ENCODE measurements at places on chromosomes 11 and 22.

- no peak for DNase-seq
Observed at GRCh38 chr22:27552176-27552575, 249.4 kb downstream of the MN1 start.

DNA sequence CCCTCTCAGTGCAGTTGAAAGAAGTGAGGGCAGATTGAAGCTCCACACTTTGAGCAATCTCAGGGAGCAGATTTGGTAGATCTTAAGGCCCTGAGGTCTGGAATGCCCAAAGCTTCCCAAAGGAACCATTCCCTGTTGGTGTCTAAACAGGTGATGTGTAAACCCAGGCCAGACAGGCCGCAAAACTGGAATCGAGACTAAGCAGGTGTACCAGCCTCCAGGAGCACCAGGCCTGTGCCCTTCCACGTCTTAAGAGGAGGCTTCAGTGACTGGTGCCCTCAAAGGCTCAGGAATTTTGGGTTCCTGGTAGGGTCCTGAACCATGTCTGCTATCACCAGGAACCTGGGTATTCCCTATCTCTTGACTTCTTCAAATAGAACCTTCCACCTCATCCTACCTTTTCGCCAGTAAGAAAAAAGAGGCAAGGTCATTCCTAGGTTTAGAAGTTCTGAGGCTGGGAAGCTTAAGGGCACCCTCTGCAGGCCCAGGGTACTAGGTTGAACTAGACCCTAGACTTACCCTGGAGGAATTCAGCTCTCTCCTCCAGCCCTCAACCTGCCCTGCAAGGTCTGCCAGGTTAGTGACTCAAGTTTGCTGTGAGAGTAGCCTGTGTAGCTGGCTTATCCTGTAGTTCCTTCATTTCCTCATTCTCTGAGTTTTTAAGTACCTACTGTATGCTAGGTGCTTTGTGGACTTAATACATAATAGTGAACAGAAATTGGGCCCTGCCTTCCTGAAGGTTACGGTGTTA, 100.0 kb upstream of the NNMT start:
- peak; percentile 27 for DNase-seq

DNA sequence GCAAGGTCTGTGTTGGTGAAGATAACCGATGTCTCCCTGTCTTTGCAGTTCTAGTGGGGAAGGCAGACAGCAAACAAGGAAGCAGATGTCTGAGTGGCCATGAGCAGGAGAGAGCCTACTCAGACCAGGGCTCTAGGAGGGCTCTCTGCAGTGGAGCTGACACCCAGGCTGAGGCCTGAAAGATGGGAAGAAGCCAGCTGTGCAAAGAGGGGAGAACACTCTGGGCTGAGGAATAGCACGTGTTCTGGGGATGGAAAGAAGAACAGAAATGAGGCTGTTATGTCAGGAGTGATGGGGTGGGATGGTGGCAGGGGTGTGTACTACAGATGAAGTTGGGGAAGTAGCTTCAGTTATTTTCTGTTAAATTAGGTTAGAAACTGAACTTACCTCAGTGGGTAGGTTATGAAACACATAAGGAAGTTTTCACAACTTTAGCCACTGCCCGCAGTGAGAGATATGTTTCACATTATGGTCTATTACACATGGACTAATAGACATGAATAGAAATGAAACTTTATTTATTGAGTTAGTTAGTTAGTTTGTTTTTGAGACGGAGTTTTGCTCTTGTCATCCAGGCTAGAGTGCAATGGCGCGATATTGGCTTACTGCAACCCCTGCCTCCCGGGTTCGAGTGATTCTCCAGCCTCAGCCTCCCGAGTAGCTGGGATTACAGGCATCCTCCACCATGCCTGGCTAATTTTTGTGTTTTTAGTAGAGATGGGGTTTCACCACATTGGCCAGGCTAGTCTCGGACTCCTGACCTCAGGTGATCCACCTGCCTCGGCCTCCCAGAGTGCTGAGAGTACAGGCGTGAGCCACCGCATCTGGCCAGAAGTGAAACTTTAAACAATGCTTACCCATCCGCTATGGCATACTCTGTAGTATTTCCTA, 7.8 kb downstream of the DCPS start:
- DNase-seq = no peak

GRCh38 chr22:36160499-36160942, at the start of gene APOL3:
APOL3 (minus strand) TSS chr22:36160755; CDS start chr22:36149055, 11,700 bp downstream.
- no peak for DNase-seq

DNA sequence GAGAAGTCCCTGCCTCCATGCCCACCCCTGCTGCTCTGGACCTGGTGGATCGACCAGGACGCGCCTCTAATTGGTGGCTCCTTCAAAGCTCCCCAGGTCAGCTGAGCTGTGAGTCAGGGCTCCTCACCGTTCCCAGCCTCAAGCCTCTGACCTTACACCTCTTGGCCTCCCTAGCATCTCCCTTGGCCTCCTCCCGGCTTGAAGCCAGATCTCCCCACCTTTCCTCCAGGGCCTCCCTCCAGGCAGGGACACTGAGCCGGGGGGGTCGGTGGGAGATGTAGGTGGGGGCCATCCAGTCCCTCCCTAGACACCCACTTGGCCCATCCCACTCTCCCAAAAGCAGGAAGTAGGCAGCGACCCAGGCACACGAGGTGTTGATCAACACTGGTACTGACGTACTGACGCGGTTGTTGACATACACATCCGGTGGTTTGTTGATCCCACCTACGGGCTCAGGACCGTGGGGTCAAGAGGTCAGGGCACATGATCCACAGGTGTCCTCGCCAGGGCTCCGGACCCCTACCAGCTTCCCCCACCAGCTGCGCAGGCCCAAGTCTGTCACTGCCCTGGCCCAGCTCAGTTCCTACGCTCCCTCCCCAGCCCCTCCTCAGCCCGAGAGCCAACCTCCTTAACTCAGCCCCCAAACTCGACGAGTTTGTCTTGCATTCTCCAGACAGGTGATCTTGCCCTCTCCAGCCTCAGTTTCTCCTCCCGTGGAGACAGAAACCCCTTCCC, 802 bp downstream of the ATG2A start:
- DNase-seq = peak; percentile 20

- DNase-seq = no peak
Observed at GRCh38 chr11:41040474-41040873, 419.0 kb downstream of the LRRC4C start.

DNA sequence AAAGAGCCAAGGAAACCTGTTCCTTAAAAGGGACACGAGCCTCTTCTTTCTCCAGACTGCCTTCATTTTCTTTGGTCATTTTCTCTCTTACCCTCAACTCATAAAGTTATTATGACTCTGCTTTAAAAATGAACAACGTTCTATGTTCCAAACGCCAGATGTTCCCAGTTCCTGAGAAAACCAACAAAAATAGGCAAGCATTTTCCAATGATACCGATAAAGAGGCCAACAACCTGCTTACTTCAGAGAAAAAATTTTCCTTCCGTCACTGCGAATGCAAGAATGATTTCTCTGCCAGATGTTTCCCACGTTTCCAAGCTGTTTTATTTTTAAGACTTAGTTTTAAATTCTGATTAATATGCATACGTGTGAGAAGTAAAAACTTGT, 315 bp upstream of the TRPC6 start:
- no peak for DNase-seq

GRCh38 chr22:19871023-19871844, 16.6 kb upstream of the GNB1L start:
- DNase-seq = no peak

DNA sequence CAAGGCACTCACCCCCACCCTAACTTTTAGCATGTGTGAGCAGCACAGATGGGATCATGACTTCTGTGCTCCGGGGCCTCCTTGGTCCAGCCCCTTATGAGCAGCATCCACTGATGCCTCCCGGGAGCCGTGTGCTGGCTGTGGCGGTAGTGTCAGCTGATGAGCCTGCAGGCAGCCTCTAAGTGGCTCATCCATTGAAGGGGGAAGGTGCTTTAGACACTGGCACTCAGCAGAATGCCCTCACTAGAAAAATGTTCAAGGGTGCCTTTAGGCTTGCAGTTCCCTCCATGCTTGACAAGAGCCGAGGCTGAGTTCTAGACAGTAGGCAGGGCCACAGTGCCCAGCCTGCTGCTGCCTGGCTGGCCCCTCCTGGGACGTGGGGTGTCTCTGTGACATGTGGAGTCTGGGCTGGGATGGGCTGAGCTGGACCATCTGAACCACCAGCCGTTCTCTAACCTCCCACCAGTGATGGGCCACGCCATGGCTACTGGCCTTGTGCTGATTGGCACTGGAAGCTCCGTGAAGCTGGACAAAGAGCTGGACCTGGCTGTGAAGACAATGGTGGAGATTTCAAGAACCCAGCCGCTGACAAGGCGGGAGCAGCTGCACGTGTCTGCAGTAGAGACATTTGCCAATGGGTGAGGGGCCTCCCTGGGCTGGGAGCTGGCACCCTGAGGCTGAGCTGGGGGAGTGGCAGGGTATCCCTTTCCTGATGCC, 5.8 kb downstream of the TTC38 start:
- no peak for DNase-seq

- DNase-seq = peak; percentile 41
Observed at GRCh38 chr22:25235547-25236290, 16.3 kb downstream of the CRYBB2 start.

GRCh38 chr11:71181566-71181965, 70.8 kb downstream of the SHANK2 start:
- no peak for DNase-seq

DNA sequence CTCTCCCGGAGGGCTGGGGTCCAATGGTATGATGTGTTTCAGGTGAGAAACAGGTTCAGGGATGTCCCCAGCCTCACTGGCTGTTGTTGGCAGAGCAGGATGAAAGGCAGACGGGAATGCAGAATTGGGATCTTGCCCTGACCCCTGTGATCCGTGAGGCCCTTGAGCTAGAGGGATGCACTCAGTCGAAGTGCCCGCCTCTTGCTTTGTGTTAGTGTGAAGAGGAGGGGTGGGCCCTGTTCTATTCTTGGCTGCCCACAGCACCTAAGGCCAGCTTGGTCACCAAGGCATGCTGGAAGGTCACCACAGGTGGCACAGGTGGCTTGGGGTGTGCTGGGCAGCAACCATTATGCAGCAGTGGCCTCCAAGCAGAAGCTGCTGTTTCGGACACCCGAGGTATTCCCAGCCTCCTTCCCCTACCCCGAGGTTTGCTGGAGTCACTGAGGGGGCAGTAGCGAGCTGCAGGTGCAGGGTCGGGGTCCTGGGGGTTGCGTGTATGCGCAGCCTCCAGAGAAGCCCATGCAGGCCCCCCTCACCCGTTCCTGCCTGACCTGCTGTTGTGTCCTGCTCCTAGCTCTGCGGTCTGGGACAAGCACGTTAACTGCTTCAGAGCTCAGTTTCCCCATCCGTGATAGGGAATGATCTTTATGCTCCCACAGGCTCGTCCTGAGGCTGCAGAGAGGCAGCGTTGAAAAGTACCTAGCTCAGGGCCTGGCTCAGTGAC, 13.0 kb downstream of the LRP5 start:
- DNase-seq = no peak

- no peak for DNase-seq
Observed at GRCh38 chr11:134278356-134278755, 2.2 kb downstream of the GLB1L3 start.

DNA sequence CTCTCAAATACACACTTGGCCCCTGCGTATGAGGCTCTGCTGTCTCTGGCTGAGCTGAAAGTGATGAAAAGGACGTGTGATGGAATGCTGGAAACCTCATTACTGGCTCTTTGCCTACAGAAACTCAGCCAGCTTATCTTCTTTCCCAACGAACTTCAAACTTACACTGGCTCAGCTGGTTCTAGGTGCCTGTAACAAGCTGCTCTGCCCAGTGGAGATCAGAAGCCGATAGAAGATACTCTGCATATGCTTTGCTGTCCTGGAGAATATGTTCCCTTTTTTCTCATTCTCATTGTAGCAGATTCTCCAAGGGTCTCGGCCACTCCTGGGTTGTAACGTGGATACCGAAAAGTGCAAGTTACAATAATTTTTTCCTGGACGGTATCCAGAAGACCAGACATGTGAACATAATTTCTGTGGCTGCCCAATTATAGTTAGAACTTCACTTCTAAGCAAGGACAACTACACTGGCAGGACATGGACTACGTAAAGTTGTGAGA, 405.3 kb upstream of the CCDC90B start:
- DNase-seq = no peak

DNA sequence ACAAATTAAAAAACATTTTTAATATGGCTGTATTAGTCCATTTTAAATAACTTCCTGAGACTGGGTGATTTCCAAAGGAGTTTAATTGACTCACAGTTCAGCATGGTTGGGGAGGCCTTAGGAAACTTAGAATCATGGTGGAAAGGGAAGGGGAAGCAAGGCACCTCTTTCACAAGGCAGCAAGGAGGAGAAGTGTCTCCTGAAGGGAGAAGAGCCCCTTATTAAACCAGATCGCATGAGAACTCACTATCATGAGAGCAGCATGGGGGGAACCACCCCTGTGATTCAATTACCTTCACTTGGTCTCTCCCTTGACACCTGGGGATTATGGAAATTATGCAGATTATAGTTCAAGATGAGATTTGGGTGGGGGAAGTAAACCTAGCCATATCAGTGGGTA, 488.6 kb downstream of the ETS1 start:
- no peak for DNase-seq
